ENCODE measurements at places on chromosomes 5 and 9. TPM values are rescaled to one million over a fixed set of nuclear protein-coding genes. Genes with fewer than 3 reads are reported as not detected.

Gene PIP5KL1
- 3.8 TPM for total RNA-seq

Gene BTNL3
- not detected for total RNA-seq

Gene TLX3
- 0.24 TPM for total RNA-seq

Gene CYSRT1
- total RNA-seq, result 6.0 TPM

Gene GRIA1
- total RNA-seq, result not detected

Gene TNC
- 254 TPM for total RNA-seq

Gene ICE1
- 22.2 TPM for total RNA-seq

Gene GLRA1
- not detected for total RNA-seq

Gene CD180
- not detected for total RNA-seq

Gene SLC46A2
- total RNA-seq, result not detected

Gene UNC13B
- total RNA-seq, result 18.8 TPM

Gene CCIN
- total RNA-seq, result 1.4 TPM

Gene RHOBTB3
- total RNA-seq, result 24.3 TPM

Gene SPIN1
- total RNA-seq, result 82.7 TPM

Gene NR2F1-AS1
- under 0.01 TPM for total RNA-seq

Gene GPX8
- total RNA-seq, result 19.2 TPM

Gene PCDHGA4
- total RNA-seq, result not detected

Gene FSTL4
- total RNA-seq, result not detected

Gene SPINK13
- total RNA-seq, result not detected

Gene PCDHA13
- not detected for total RNA-seq

Gene ADAMTS6
- 17.1 TPM for total RNA-seq

Gene SLC6A19
- not detected for total RNA-seq

Gene SOHLH1
- total RNA-seq, result not detected

Gene PCDHA1
- not detected for total RNA-seq

Gene CYFIP2
- total RNA-seq, result 2.1 TPM

Gene GRXCR2
- total RNA-seq, result not detected

All from tracheal epithelial cell (primary cell).